AG10803 (cell line): ENCODE measurements at places on chromosomes 13 and 19.
A peak's percentile ranks its signal among the peaks of the same experiment; 100 is the strongest.

- no peak for DNase-seq
These were observed 5.5 kb upstream of the PDE4C start for GRCh38 chr19:18231775-18232174.

- peak; percentile 67 for DNase-seq
These were observed 122.0 kb downstream of the ENOX1 start for GRCh38 chr13:43664700-43665191.

- no peak for DNase-seq
These were observed 383.4 kb downstream of the ITGBL1 start for GRCh38 chr13:101835920-101836319.

DNA sequence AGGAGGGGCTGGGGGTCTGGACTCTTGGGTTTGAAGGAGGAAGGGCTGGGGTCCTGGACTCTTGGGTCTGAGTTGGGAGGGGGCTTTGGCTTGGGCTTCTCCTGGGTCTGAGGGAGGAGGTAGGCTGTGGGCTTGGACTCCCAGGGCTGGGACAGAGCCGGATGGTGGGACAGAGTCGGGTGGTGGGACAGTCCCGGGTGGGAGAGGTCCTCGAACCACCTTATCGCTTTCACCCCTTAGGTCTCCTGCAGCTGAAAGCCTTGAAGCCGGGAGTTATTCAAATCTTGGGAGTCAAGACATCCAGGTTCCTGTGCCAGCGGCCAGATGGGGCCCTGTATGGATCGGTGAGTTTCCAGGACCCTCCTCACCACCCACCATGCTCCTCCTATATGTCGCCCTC lies 1.4 kb downstream of the FGF21 start:
- no peak for DNase-seq

- no peak for DNase-seq
These were observed 112.3 kb downstream of the MIPEP start for GRCh38 chr13:23776698-23777574.
